Gastrocnemius medialis (tissue), 4 donors: ENCODE measurements at places on chromosomes 7 and 10. TPM values are rescaled to one million over a fixed set of nuclear protein-coding genes. Genes with fewer than 3 reads are reported as not detected.

The IGF2BP3 gene
- total RNA-seq, result not detected

The GBX1 gene
- total RNA-seq, result not detected

The SPAG6 gene
- total RNA-seq, result 0.12 TPM

The FAM25G gene
- not detected for total RNA-seq

The SEMA3D gene
- not detected for total RNA-seq

The MOGAT3 gene
- total RNA-seq, result not detected

The NEURL1 gene
- 88.1 TPM for total RNA-seq

The MAP3K8 gene
- 3.3 TPM for total RNA-seq

The C10orf71 gene
- total RNA-seq, result 26.5 TPM

The ACBD5 gene
- total RNA-seq, result 33.5 TPM

The MRC1 gene
- total RNA-seq, result 11.6 TPM

The TBRG4 gene
- 92.2 TPM for total RNA-seq

The BTBD16 gene
- total RNA-seq, result not detected

The TMEM229A gene
- total RNA-seq, result not detected

The ZNF365 gene
- not detected for total RNA-seq

The COL1A2 gene
- total RNA-seq, result 23.3 TPM

DNA sequence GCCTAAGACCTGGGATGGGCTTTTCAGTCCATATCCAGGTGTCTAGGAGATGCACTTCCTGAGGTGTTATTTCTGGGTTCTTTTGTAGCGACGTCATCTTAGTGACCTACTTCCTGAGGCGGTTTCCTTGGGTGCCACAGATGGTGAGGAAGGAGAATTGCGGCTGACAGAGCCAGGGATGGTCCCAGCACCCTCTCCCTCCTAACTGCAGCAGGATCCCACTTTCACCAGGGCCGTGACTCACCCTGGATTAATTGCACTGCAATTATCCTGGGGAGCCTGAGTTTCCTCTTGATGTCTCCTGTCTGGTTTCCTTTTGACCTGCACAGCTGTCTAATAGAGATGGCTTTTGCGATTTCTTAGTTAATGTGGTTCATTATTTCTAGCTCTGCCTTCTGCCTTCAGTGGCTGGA, 271.7 kb downstream of the TCF7L2 start:
- no peaks in the 10 kb centered on the region for H3K36me3 ChIP-seq
- no peaks in the 10 kb centered on the region for H3K4me1 ChIP-seq
- no peak overlapping the region for H3K4me3 ChIP-seq
- peaks cover 5% of the 10 kb centered on the region for H3K27me3 ChIP-seq
- no peak overlapping the region for H3K27ac ChIP-seq
- no peak for DNase-seq

DNA sequence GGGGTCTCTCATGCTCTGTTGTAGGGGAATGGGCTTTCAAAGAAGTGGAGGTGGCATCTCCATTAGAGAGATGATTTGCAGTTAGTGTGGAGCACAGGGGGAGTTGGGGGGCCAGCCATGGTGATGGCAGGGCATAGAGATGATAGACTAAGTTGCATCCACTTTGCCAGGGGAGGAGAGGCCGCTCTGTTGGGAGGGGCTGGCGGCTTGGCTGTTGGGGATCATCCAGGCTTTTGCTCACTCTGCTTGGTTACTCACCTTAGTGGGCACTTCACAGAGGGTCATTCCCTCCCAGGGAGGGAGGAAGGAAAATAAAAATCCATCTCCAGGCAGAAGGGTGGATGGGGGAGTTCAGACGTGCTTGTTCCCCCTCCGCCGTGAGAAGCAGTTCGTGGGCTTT, 31.4 kb upstream of the CDH23 start:
- no peaks in the 10 kb centered on the region for H3K4me1 ChIP-seq
- no peak for DNase-seq
- H3K4me3 ChIP-seq, result no peak overlapping the region

DNA sequence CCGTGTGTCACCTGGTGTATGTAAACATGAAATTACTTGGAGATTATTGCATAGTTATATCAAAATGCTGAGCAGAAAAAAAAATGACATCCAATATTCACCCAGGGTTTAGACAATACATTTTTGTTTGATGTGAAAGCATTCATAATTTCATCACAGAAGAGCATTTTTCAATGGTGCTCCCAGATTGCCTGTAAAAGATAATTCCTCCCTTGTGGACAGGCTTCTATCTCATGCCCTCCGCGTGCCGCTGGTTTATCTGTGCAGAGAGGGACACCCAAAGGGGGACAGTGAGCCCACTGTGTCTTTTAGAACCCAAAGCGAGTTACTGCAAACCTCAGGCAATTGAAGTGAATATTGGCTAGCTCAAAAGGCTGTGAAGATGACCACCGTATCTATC, 126.2 kb upstream of the KLF6 start:
- H3K36me3 ChIP-seq, result no peaks in the 10 kb centered on the region
- peak overlapping the region; percentile 18 for H3K4me3 ChIP-seq
- no peaks in the 10 kb centered on the region for H3K27me3 ChIP-seq
- peak overlapping the region; percentile 12 for H3K27ac ChIP-seq
- peaks cover 19% of the 10 kb centered on the region for H3K4me1 ChIP-seq

GRCh38 chr7:158407581-158408317, 179.9 kb downstream of the PTPRN2 start:
- DNase-seq, result no peak
- H3K27me3 ChIP-seq, result no peaks in the 10 kb centered on the region
- no peaks in the 10 kb centered on the region for H3K4me1 ChIP-seq
- H3K4me3 ChIP-seq, result no peak overlapping the region
- H3K27ac ChIP-seq, result no peak overlapping the region

GRCh38 chr10:119023553-119023868, 6.0 kb upstream of the NANOS1 start:
- no peak for DNase-seq
- no peaks in the 10 kb centered on the region for H3K27me3 ChIP-seq
- H3K36me3 ChIP-seq, result no peaks in the 10 kb centered on the region
- H3K27ac ChIP-seq, result no peak overlapping the region
- peaks cover 27% of the 10 kb centered on the region for H3K4me1 ChIP-seq

DNA sequence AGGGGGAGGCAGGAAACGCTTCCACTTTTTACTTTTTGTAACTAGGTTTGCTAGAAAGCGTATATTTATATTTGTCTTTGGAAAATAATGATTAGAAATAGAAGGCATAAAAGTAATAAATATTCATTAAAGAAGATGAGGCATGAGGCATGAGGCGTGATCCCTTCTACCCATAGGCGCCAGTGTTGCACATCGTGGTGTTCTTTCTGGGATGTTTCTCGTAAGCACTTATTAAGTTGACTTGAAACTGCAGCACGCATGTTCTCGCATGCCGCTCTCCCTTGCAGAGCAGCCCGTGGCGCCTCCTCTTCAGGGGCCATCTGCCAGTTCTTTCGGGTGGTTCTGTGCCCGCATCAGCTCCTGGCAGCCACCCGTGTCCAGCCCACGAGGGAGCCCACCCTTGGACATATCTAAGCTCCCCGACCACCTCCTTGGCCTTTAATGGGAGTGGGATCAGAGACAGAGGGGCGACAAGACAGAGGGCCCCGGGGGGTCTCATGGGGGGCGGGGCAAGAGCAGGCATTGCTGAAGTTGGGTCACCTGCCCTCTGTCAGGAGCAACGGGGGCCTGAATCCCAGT, 28.5 kb upstream of the CSGALNACT2 start:
- no peaks in the 10 kb centered on the region for H3K4me1 ChIP-seq
- no peaks in the 10 kb centered on the region for H3K27me3 ChIP-seq
- H3K27ac ChIP-seq, result no peak overlapping the region
- DNase-seq, result no peak
- H3K4me3 ChIP-seq, result no peak overlapping the region

DNA sequence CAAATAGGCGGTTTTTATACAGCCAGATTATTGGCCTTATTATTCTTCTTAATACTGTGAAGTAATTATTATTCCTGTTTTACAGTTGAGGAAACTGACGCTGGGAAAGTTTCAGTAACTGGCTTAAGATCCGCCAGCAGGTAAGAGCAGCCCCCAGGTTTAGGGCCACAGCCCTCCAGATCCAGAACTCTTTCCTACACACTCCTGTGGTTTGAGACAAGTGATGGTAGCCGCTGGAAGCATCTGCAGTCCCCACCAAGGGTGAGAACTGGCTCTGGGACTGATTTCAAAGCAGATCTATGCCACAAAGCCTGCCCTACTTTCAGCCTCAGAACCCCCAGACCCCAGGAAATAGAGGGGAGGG, 3.0 kb upstream of the UNC5B start:
- peaks cover 12% of the 10 kb centered on the region for H3K4me1 ChIP-seq
- no peak overlapping the region for H3K4me3 ChIP-seq
- no peak for DNase-seq
- H3K27ac ChIP-seq, result no peak overlapping the region
- no peaks in the 10 kb centered on the region for H3K27me3 ChIP-seq

GRCh38 chr7:91112902-91113341, 151.3 kb upstream of the FZD1 start:
- H3K4me1 ChIP-seq, result no peaks in the 10 kb centered on the region
- peaks cover 7% of the 10 kb centered on the region for H3K36me3 ChIP-seq
- H3K27me3 ChIP-seq, result no peaks in the 10 kb centered on the region
- H3K4me3 ChIP-seq, result no peak overlapping the region
- H3K27ac ChIP-seq, result no peak overlapping the region

- H3K4me3 ChIP-seq, result no peak overlapping the region
- no peaks in the 10 kb centered on the region for H3K27me3 ChIP-seq
- no peak for DNase-seq
- H3K4me1 ChIP-seq, result peaks cover 5% of the 10 kb centered on the region
- H3K36me3 ChIP-seq, result no peaks in the 10 kb centered on the region
- H3K27ac ChIP-seq, result no peak overlapping the region
These were observed 47.3 kb downstream of the NKX6-2 start for GRCh38 chr10:132738454-132739224.

- DNase-seq, result no peak
- H3K4me3 ChIP-seq, result no peak overlapping the region
- H3K4me1 ChIP-seq, result no peaks in the 10 kb centered on the region
- no peaks in the 10 kb centered on the region for H3K27me3 ChIP-seq
- no peaks in the 10 kb centered on the region for H3K36me3 ChIP-seq
These were observed 51.1 kb downstream of the CAMK1D start for GRCh38 chr10:12400266-12400931.

GRCh38 chr10:28951484-28951883, 274.2 kb downstream of the BAMBI start:
- no peaks in the 10 kb centered on the region for H3K36me3 ChIP-seq
- H3K27me3 ChIP-seq, result no peaks in the 10 kb centered on the region
- H3K27ac ChIP-seq, result no peak overlapping the region
- no peak for DNase-seq
- H3K4me3 ChIP-seq, result no peak overlapping the region

DNA sequence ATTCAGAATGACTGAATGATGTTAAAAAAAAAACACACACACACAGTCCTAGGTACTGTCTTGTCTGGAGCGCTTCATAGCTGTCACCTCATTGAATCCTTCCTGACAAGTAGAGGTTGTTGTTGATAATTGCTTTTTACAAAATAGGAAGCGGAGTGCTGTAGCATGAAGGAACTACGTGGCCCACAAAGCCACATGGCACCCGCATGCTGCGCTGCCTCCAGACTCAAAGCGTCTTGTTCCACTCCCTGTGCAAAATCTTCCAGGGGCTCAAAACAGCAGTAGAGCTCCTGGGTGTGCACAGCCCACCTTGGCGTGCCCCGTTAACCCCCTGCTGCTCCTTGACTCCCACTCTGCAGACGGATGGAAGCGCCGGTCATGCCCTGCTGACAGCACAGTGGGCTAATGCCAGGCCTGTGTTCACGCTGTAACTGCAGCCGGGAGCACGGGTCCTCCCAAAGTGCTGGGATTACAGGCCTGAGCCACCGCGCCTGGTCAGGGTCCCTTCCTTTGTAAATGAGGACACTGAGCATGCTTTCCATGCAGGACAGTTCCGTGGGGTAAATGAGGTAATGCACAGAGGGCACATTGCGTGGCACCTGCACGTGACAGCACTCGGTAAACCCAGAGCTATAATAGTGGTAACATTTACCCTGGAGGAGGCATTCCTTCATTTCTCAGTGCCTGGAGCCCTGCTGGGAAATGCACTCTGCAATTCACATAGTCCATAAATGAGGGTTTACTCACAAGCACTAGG, 91.1 kb upstream of the GNA12 start:
- no peak overlapping the region for H3K4me3 ChIP-seq
- H3K4me1 ChIP-seq, result no peaks in the 10 kb centered on the region
- H3K27me3 ChIP-seq, result peaks cover 49% of the 10 kb centered on the region
- no peak overlapping the region for H3K27ac ChIP-seq

DNA sequence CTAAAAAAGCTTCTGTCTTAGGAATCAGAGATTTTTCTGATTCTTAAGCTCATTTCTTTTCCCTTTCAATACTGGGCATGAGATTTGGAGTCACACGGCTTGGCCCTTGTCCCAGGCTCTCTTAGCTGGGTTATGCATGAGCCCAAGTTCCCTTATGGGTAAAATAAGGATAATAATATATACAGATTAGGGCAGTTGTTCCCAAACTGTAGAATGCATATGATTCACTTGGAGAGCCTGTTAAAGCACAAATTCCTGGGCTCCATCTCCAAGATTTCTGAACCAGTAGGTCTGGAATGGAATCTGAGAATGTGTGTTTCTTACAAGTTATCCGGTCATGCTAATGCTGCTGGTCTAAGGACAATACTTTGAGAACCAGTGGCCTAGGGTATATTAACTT, 154.0 kb downstream of the REEP3 start:
- no peak overlapping the region for H3K27ac ChIP-seq
- DNase-seq, result no peak
- no peaks in the 10 kb centered on the region for H3K36me3 ChIP-seq
- no peaks in the 10 kb centered on the region for H3K27me3 ChIP-seq
- no peak overlapping the region for H3K4me3 ChIP-seq

- no peak overlapping the region for H3K4me3 ChIP-seq
- no peak for DNase-seq
- no peaks in the 10 kb centered on the region for H3K27me3 ChIP-seq
These were observed 136.8 kb upstream of the PDE1C start for GRCh38 chr7:32206987-32207386.

DNA sequence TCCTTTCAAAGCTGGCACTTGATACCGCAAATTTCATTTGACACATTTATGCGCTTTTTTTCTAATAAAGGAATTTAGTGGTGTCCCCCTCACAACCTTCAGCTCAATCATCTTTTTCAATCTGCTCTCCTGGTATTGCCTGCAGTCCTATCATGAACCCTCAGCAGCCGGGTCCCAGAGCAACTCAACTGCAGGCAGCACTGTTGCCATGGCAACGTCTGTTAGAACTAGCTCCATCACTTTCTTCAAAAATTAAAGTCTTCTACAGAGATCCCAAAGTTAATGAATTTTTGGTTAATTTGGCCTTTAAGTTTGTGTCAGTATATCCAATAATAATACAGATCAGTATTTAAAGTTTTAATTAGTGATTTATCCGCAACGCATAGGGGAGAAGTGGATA, 136.1 kb upstream of the TARP start:
- H3K27me3 ChIP-seq, result no peaks in the 10 kb centered on the region
- no peak overlapping the region for H3K27ac ChIP-seq
- DNase-seq, result no peak
- no peaks in the 10 kb centered on the region for H3K4me1 ChIP-seq
- H3K4me3 ChIP-seq, result no peak overlapping the region

DNA sequence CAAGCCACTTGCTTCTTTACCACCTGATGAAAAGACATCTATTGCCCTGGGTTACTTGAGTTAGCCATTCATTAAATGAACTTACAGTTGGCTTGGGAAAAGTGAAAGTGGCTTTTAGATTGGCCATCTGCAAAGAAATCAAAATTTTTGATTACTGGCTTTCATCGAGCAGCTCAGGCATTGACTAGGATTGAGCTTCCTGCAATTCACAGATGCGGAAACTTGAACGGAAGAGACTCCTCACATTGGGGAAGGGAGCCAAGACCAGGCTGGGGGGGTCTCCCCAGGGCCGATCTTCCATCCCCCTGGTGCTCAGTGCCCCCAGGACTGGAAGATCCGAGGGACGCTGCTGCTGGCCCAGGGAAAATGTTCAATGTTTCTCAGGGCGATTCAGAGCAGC, 145.4 kb downstream of the PIP4K2A start:
- H3K27ac ChIP-seq, result no peak overlapping the region
- no peak for DNase-seq
- H3K4me1 ChIP-seq, result no peaks in the 10 kb centered on the region
- H3K27me3 ChIP-seq, result no peaks in the 10 kb centered on the region
- H3K4me3 ChIP-seq, result no peak overlapping the region
